Esophagus mucosa (tissue), 1 donor: ENCODE measurements at places on chromosomes 2 and 18. TPM values are rescaled to one million over a fixed set of nuclear protein-coding genes. Genes with fewer than 3 reads are reported as not detected.

PDE1A gene
- 1.2 TPM for total RNA-seq

LAMA1 gene
- total RNA-seq = 5.5 TPM

RAB6C gene
- total RNA-seq = not detected

CHRNG gene
- total RNA-seq = not detected

REG3A gene
- not detected for total RNA-seq

ITGA4 gene
- 1.3 TPM for total RNA-seq

MPP4 gene
- not detected for total RNA-seq

DNAH6 gene
- total RNA-seq = 0.04 TPM

ARMC9 gene
- 1.2 TPM for total RNA-seq

LIMS3 gene
- not detected for total RNA-seq

PSMA8 gene
- total RNA-seq = not detected

RNU2-63P gene
- total RNA-seq = 5.2 TPM

CD226 gene
- 0.44 TPM for total RNA-seq
